ENCODE measurements at places on chromosomes 11 and 22.

DNA sequence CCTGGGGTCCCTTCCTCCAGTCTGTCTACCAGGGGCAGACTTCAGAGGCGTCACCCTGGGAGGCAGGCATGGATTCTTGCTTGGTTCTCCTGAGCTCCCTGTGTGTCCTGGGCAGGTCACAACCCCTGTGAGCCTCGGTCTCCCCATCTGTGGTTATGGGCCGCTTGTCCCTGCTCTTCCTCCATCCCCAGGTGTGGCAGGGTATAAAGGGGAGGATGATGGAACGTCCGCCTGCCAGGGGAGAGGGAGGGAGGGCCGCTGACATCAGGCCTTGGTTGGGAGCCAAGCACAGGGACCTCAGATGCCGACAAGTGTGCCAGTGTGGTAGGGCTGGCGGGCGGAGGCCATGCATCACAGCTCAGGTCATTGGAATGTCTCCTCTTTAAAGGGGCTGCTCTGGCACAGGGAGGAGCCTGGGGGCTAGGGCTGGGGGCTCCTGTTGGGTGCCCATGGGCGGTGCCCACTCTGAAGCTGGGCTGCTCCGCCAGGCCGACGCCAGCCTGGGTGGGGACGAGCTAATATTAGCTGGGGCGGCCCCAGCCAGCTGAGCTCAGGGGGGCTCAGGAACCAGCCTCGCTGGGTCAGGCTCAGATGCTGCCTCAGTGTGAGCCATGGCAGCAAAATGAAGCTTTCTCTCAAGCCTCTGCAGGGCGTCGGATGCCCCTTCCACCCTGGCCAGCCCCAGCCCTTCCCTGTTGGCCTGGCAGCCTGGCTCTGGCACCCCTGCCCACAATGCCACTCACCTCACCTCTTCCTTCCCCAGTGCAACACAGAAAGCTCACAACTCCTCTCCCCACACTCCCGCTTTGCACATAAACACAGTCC lies 12.8 kb downstream of the KCNC1 start:
- DNase-seq, result no peak

GRCh38 chr22:50417411-50418210 lies 57.2 kb downstream of the SBF1 start:
- DNase-seq, result no peak

DNA sequence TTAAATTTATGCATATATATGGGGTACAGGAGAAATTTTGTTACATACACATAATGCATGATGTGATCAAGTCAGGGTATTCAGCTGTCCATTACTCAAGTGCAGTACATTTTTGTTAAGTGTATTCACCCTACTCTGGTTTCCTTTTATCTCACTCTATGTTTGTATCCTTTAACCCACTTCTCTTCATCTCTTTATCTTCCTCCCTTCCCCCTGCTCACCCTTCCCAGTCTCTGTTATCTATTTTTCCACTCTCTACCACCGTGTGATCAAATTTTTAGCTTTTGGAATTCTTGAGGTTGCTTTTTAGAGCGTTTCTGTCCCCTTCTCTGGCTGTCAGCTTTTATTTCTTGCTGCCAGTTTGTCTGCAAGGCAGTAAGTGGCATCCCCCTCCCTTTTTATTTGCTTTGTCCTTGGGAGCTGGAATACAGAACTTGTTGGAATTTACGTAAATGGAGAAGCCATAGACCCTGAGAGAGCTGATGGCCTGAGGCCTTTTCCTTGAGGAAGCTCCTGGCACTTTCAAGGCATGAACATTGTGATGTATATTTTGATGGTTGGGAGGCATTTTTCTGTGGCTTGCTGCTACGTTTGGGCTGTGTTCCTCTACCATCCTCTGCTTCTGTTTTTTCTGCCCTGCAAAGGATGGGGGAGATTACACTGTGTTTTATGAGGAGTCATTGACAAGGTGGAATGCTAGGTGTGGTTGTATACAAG lies 148.6 kb downstream of the LDLRAD3 start:
- no peak for DNase-seq

DNA sequence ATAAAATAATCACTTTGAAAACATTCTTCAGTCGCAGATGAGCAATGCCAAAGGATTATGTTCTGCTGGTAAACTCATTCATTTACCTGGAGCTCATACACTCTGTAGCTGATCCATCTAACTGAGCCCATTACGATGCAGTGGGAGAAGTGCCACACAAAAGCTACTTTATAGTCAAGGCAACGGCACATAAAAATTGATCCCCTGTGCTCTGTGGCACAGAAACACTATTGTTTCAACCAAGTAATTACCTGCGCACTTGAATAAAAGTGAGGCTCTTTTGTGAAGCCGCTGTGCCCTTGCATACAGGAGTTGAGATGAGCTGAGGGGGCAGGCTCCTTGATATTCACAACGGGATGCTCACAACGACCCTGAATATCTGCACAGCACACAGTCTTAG lies 7.2 kb downstream of the DKK3 start:
- DNase-seq, result no peak

DNA sequence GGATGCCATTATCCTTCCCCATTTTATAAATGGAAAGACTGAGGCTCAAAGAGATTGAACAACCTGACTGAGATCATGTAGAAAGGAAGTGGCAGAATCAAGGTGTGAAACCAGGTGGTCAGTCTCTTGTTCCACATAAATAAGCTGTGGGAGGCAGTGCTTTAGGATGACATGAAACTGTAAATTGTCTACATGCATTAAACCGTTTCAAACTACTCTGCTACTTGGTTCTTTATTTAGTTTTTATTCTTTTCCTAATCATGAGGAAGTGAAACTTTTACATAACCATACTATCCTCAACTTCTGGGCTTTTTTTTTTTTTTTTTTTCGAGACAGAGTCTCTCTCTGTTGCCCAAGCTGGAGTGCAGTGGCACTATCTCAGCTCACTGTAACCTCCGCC lies 34.9 kb downstream of the CADM1 start:
- no peak for DNase-seq

- DNase-seq, result no peak
Observed at GRCh38 chr11:375065-376025, 6.0 kb downstream of the B4GALNT4 start.

GRCh38 chr11:122486793-122487495 lies 168.6 kb upstream of the UBASH3B start:
- DNase-seq, result no peak

GRCh38 chr11:116052603-116053547 lies 548.7 kb upstream of the CADM1 start:
- DNase-seq, result no peak

DNA sequence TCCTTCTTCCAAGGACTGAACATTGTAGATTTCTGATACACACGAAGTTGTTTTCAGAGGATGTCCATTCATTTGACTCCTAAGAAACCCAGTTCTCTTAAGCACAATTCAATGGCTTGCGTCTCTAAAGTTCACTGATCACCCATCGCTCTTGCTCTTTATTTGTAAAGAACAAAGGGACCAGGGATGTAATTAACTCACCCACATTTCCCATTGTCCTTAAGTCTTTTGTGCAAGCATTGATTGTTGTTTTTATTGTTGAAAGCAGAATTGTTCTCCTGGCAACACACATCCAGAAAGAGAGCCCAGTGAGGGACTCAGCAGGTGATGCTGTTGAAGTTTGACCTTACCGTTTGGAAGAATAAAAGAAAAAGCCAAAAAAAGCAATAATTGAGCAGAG lies 59.2 kb downstream of the SPON1 start:
- DNase-seq, result no peak

DNA sequence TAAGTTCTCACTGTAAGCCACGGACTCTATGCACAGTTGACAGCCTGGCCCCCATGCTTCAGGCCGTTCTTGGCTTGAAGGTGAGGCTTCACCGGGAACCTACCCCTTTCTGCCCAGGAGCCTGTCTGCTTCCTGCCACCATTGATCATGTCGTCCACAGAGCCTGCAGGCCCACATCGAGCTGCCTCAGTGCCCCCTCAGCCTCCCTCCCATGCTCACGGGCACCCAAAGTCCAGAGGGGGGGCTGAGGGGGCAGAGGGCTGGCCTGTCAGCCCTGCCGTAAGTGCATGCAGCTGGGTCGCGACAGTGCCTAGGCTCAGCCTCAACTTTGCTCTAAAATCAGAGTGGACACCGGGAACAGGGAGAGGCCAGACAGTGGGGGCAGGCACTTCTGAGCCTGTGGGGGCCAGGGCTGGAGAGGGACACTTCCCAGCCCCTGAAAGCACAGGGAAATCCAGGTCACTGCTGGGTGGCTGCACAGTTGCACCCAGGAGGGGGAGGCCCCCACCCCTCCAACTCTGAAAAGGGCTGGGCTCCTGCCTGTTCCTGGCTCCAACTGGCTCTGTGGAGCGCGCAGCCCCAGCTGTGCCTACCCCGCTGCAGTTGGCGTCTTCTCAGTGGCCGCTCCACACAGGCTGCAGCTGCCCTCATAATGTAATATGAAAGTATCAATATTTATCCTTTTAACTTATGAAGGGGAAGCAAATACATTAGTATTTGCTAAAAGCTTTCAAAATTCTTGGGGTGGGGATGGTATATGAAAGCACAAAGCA lies 598.6 kb downstream of the DLG2 start:
- DNase-seq, result no peak

DNA sequence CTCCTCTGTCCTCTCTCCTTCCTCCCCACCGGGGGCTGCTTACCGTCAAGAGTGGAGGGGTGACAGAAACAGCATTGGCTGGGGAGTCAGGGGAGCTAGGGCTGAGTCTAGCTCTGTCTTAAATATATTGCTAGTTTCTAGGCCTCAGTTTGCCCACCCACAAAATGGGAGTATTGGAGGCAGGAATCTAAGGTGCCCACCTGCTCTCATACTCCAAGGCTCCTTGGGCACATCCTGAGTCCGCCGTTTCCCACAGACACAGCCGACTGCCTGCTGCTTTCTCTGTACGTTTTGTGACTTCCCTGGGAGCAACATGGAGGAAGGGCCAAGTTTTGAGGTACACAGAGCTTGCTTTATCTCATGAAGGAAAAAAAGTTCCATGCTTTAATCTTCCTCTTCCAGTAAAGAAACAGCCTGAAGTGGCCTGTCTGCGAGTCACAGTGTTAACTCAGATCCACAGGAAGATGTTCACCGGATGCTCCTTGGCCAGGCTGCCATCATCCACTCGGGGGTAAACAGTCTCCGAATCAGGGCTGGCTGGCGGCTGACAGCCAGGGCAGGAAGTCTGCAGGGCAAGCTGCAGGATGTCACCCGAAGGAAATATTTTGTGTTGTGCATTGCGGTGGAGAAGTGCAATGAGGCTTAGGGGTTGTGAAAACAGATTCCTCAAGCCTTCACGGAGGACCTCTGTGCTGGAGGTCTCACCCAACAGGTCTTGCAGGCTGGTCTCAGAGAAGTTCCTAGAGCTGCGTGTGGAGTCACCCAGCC lies 11.0 kb upstream of the CERK start:
- DNase-seq, result peak; percentile 45

GRCh38 chr11:100908746-100909145 lies 220.9 kb downstream of the PGR start:
- no peak for DNase-seq

DNA sequence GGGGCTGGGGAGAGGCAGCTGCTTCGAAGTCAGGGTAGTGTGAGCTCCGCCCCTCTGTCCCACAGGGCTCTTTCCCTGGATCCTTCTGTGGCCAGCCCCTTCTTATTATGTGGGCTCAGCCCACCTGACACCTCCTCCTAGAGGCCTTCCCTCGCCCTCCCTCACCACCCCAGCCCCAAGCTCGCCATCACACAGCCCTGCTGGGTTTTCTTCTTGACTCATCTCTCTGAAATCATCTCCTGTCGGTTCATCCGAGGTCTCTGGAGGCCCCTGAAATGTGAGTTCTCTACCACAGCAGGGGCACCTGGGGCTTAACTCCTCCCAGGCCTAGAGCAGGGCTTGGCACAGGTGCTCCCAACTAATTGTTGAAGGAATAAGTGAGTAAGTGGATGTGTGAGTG lies 65.2 kb downstream of the CACNA1I start:
- DNase-seq, result no peak

DNA sequence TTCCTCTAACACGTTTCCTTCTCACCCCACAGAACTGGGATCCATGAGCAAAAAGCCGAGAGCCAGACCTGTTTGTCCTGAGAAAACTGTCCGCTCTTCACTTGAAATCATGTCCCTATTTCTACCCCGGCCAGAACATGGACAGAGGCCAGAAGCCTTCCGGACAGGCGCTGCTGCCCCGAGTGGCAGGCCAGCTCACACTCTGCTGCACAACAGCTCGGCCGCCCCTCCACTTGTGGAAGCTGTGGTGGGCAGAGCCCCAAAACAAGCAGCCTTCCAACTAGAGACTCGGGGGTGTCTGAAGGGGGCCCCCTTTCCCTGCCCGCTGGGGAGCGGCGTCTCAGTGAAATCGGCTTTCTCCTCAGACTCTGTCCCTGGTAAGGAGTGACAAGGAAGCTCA lies 24.0 kb downstream of the CD5 start:
- DNase-seq, result no peak

GRCh38 chr22:49063545-49063890 lies 764.2 kb downstream of the BRD1 start:
- DNase-seq, result no peak

DNA sequence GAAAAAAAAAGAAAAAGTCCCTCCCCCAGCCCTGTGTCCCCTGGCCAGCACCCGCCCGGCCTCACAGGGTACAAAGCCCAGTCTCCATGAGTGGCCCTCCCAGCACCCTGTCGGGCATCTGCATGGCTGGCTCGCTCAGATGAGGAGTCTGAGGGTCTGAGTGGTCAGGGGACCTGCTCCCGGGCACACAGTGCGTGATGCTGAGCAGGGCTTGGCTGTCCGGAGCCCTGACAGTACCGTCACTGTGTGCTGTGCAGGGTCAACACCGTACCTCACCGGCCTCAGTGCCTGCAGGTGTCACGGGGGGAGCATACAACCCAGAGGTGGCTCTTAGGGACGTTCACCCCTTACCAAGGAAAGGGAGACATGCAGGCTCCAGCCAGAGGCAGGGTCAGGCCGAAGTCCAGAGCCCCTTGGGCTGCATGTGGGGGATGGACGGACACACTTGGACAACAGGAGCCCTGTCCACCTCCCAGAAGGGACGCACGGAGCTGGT lies 3.6 kb upstream of the PLXNB2 start:
- no peak for DNase-seq

- no peak for DNase-seq
Observed at GRCh38 chr11:86629045-86629706, 43.2 kb downstream of the ME3 start.

GRCh38 chr11:33835143-33835878 lies 56.6 kb downstream of the LMO2 start:
- no peak for DNase-seq

GRCh38 chr22:33746501-33746928 lies 173.8 kb downstream of the LARGE1 start:
- no peak for DNase-seq

- DNase-seq, result no peak
Observed at GRCh38 chr11:25119416-25119815, 622.6 kb downstream of the LUZP2 start.

DNA sequence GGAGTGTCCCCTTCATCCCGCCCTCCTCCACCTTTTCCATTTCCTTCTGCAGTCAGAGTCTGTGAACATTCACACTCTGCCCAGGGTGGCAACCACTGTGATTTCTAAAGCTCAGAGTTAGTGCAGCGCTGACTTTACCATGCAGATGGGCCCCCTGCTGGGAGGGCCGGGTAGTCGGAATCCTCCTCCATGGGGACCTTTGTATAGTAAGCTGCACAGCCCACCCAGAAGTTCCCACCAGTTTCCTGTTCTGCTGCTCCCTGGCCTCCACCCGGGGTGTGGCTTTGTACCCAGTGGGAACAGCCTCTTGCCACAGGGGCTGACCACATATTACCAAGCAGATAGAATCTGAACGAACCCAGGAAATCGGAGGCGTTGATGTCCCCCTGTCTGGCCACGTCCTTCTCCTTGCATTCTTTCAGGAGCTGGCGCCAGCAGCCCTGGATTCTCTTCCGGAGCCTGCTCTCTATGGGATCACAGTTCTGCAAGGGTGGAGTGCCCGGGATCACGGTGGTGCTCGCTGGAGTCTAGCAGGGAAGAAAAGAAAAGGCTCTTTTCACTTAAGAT lies 125.3 kb downstream of the MPPED1 start:
- DNase-seq, result no peak

All from stimulated activated CD8-positive, alpha-beta memory T cell treated with anti-CD3 and anti-CD28 coated beads, Interleukin-12 subunit alpha, Interleukin-12 subunit beta, amount 100 ng/mL, for 1 hour (primary cell).